ENCODE measurements at places on chromosomes 3 and 15.

DNA sequence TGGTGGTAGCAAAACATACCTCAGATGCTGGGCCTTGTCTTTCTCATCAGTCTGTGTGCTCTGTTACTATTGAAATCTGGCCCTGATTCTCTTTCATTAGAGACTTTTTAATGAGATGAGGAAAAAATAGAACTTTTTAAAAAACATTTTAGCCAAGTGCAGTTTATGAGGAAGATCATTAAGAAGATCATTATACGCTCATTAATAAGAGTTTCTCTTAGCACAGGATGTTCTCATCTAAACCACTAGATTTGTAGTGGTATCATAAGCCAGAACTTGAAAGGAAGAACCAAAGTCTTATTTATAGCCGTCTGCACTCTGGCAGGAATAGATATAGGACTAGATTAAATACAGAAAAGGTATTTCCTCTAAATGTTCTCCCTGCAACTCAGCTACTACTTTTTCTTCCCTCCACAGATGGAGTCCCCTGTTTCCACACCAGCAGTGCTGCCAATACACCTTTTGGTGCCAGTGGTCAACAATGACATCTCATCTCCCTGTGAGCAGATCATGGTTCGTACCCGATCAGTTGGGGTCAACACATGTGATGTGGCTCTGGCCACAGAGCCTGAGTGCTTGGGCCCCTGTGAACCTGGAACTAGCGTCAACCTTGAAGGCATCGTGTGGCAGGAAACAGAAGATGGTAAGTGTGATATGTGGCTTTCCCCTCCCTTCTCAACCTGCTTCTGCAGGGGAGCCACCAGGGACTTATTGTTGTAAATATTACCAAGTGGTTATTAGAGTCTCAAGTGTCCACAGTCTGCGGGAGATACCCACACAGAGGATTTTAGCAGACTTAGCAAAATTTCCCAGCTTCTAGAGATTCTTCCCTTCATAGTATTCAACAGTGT, 152.8 kb downstream of the RBPMS2 start:
- DNase-seq, result no peak

- no peak for DNase-seq
Measured at GRCh38 chr3:185084402-185084801, 68.5 kb downstream of the C3orf70 start.

DNA sequence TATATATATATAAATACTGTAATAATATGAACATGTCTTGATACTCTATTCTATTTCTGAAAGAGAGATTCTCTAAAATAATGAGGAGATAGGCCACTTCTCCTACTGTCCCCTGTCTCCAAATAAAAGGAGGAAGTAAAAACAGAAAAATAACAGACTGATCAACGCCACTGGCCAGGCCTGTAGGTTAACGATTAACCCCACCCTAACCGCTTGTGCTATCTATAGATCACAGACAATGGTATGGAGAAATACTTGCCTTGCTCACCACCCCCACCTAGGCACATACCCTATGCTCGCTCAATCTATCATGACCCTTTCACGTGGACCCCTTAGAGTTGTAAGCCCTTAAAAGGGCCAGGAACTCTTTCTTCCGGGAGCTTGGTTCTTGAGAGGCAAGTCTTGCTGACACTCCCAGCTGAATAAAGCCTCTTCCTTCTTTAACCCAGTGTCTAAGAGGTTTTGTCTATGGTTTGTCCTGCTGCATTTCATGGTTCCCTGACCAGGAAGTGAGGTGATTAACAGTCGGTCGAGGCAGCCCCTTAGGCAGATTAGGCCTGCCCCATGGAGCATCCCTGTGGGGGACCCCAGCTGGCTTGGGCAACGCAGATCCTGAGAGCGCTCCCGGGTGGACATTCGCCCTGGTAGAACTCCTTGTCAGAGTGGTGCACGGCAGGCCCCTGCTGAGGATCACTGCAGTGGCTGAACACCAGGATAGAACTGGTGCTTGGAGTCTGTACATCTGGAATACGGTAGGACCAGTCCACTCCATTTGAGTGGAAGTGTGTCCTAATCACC, 521.8 kb upstream of the CNTN3 start:
- DNase-seq, result no peak

DNA sequence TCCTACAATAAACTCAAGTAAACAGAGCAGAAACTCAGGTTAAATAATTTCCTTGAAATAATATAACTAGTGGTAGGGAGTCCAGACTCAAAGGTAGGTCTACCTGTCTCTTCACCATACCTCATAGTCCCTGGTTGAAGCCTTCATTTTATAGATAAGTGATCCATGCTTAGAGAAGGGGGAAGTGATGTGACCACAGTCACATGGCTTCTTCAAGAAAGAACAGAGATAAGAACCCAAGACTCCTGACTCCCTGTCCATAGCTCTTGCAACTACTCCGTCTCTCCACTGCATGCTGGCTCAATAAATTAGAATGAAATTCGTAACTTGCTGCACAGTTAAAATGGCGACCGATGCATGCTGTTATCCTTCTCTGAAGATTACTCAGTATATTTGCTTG, 11.0 kb upstream of the C15orf61 start:
- DNase-seq, result no peak

DNA sequence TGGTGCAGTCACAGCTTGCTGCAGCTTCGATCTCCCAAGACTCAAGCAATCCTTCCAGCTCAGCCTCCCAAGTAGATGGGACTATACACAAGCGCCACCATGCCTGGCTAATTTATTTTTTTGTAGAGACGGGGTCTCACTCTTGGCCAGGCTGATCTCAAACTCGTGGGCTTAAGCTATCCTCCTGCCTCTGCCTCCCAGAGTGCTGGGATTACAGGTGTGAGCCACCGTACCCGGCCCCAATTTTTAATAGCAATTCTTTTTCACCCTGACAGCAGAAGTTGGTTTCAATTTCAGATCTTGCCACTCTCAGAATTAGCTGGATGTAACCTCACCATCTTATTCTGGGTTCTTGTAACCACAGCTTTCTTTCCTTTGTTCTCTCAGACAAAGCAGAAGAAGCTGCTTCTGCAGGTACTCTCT, 64.8 kb downstream of the TRIM71 start:
- DNase-seq, result no peak

GRCh38 chr3:134567605-134568004, 81.7 kb downstream of the CEP63 start:
- no peak for DNase-seq

DNA sequence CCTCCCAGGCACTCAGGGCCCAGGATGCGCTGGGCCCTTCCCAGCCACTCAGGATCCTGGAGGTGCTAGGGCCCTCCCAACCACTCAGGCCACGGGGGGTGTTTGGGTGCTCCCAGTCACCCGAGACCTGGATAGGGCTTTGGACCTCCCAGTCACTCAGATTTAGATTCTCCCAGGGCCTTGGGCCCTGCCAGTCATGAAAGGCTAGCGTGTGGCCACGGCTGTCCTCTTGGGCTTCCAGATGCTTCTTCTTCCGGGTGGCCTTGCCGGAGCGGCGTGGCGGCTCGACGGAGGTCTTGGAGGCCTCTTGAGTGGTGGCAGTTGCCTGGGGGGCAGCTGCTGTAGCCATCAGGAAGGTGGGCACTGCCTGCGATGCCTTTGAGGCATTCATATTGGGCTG, 2.8 kb downstream of the MAGEL2 start:
- DNase-seq, result no peak

DNA sequence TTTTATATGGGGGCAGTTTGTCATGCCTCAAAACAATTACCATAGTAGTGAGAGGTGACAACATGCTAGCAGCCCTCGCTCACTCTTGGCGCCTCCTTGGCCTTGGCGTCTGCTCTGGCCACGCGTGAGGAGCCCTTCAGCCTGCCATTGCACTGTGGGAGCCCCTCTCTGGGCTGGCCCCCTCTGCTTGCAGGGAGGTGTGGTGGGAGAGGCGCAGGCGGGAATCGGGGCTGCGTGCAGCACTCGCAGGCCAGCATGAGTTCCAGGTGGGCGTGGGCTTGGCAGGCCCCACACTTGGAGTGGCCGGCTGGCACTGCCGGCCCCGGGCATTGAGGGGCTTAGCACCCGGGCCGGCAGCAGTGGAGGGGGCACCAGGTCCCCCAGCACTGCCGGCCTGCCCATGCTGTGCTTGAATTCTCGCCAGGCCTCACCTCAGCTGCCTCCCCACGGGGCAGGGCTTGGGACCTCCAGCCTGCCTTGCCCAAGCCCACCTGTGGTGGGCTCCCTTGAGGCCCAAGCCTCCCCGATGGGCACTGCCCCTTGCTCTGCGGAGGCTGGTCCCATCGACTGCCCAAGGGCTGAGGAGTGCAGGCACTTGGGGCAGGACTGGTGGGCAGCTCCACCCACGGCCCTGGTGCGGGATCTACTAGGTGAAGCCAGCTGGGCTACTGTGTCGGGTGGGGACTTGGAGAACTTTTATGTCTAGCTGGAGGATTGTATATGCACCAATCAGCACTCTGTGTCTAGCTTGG, 38.8 kb upstream of the EIF5A2 start:
- no peak for DNase-seq

DNA sequence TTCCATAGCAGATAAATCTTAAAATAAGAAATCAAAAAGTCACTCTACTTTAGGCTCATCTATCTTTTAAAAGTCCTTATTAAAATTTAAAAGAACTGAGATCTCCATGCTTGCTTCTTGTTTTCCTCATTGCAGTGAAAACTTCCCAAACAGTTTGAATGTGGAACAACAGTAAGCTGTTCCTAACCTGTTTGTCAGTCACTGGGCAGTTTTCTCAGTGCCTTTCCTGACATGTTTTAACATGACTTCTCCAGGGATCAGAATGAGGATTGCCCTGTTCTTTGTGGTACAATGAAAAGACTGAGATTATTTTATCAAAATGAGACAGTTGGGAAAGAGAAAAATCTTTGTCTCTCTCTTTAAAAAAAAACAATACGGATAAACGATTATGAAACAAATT, 774 bp downstream of the GPR87 start:
- no peak for DNase-seq

DNA sequence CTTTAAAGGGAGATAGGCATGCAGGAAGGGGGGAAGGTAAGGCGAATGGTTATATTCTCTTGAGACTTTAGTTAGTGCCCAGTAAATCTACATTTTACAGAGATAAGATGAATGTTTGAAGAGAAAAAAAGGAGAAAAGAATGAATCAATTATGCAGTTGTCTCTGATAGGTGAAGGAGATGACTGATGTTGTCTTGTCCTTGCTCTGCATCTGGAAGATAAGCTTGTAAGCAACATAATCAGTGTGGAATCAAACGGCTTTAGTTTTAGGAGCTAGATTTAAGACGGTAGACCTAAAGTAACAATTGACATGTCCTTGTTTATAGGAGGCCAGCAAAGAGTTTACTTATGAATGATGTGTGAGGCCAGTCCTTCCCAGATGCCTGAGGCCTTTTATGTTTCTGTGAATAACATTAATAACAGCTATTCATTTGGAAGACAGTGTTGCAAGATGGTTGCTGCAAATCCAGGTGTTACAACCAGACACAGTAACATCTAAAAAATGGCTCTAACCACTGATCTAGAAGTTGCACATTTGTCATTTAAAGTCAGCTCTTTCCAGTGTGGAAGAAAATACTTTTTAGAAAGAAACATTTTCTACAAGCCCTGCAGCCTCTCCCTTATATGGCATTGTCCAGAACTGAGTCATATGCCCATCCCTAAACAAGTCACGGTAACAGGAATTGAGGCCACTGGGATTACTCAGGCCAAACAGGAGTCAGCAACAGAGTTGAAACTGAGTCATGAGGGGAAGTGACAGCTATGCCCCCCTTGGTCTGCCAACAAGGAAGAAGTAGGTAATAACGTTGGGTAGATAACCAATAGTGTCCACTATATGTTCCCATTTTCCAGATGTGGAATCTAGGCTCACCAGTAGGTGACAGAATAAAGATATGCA, 77.5 kb upstream of the FBN1 start:
- DNase-seq, result no peak

GRCh38 chr3:128854475-128854874, 24.9 kb upstream of the ACAD9 start:
- no peak for DNase-seq

DNA sequence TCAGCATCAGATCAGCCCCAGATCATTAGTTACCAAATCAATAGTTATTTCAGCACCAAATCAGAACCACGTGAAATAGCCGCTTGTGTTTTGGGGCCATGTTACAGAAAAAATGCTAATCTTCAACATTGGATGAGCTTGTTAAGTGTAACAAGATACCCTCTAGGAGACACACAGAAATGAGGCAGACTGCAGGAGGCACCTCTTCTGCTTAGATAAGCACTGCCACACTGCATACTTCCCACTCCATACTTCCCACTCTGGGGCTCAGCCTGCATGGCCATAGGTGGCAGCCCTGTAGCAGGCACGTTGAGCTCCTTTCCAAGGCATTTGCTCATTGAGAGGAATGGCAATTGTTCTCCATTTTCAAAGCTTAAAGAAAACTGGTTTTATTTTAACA, 73.3 kb downstream of the CHCHD6 start:
- DNase-seq, result no peak

GRCh38 chr15:51044037-51044727, 50.5 kb downstream of the TNFAIP8L3 start:
- DNase-seq, result no peak

GRCh38 chr3:4583416-4583815, 90.3 kb downstream of the ITPR1 start:
- no peak for DNase-seq

DNA sequence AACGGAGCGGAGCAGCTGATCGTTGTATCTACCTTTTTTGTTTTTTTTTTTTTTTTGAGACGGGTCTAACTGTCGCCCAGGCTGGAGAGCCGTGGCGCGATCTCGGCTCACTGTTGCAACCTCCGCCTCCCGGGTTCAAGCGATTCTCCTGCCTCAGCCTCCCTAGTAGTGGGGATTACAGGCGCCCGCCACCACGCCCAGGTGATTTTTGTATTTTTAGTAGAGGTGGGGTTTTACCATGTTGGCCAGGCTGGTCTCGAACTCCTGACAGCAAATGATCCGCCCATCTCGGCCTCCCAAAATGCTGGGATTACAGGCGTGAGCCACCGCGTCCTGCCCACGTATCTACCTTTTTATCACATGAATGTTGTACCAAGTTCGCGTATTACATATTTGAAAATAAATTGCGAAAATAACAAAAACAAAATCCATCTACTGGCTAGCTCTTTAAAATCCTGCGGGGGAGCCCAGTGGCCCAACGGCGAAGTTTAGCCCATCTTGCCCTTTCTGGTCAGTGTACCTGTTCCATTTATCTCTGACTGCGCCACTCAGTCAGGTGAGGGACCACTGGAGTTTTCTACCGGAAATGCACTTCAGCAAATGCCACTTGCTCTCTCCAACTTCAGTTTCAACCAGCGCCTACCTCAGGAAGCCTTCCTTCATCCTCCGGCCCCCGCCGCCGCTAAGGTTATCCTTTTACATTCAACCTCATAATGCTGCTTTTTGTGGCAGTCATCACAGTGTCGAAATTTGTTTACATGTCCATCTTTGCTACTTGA, 1.2 kb upstream of the EIF3J start:
- DNase-seq, result no peak

DNA sequence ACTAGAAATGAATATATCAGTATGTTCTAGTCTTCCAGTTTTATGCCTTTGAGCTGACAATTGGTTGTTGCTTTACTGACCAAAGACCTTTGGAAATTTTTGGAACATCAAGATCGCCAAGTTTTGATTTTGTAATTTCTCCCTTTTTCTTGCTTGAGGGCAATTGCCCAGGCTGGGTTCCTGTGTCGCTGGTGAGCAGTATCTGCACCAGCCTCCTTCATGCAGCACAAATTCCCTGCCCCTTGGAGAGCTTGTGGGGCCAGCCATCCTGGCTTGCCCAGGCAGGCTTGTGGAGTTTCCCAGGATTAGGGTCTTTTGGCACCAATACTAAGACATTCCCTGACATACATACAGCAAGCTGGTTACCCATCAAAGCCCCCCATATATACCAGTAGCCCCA, 37.9 kb upstream of the HACD2 start:
- no peak for DNase-seq

Measured in bone marrow (tissue), 2 donors.